ENCODE measurements at places on chromosomes 3 and 15. TPM values are rescaled to one million over a fixed set of nuclear protein-coding genes. Genes with fewer than 3 reads are reported as not detected.

DNA sequence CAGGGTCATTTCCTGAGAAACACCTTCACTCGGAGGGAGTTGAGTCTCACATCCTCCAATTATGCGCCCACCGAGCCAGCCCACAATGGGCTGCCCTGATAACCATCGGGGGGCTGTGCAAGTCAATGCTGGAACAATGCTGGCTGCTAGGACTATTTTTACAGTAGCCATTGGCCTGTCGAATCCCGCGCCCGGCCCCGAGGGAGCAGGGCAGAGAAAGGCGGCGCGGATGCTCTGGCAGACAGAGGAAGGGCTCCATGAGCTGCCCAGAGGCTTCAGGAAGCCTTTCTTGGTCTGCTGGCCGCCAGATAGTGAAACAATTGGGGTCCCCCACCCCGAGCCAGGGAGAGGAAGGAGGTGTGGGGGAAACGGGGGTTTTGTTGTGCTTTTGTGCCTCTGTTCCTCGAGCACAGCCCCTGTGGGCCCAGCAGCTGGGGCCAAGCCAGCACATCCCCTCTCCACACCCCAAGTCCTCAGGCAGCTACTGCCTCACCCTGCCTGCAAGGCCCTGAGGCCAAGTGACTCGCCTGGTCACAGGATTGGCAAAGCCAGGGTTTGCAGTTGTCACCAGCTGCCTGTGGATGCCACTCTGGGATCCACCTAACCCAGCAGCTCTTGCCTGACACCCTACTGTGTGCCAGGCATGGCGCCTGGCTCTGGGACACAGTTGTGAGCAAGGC, 39.0 kb downstream of the SLC6A6 start:
- no peak for DNase-seq
- H3K27me3 ChIP-seq, result no peaks in the 10 kb centered on the region
- peaks cover 15% of the 10 kb centered on the region for H3K4me1 ChIP-seq

Gene CCR8
- total RNA-seq, result not detected

Gene HES1
- 50.9 TPM for total RNA-seq

- no peaks in the 10 kb centered on the region for H3K4me1 ChIP-seq
- H3K27me3 ChIP-seq, result no peaks in the 10 kb centered on the region
- H3K27ac ChIP-seq, result no peak overlapping the region
- H3K4me3 ChIP-seq, result no peak overlapping the region
These were observed 522.5 kb upstream of the AGTR1 start for GRCh38 chr3:148175214-148175613.

DNA sequence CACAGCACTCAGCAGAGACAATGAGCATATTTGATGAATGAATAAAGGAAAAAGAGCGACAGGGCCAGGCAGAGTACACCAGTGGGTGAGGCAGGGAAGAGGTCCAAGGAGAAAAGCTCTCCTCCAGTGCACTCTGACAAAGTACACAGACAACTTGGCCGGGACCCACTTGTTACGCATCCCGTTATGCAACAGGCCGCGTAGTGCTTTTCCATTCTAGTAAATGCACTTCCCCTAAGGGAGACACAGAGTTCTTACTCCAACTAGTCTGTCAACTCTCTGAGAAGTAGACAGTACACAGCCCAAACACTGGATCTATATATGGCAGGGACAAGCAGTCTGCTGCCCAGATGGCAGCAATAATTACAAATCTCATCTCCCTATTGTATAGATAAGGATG, 18.5 kb downstream of the LARP6 start:
- DNase-seq, result peak; percentile 69
- no peak overlapping the region for H3K4me3 ChIP-seq
- H3K27me3 ChIP-seq, result no peaks in the 10 kb centered on the region
- H3K4me1 ChIP-seq, result no peaks in the 10 kb centered on the region

- DNase-seq, result no peak
- no peaks in the 10 kb centered on the region for H3K27me3 ChIP-seq
- no peaks in the 10 kb centered on the region for H3K4me1 ChIP-seq
- no peak overlapping the region for H3K27ac ChIP-seq
- H3K36me3 ChIP-seq, result no peaks in the 10 kb centered on the region
These were observed 12.0 kb downstream of the TRAT1 start for GRCh38 chr3:108834551-108834950.

Gene NLGN1
- 44.8 TPM for total RNA-seq

DNA sequence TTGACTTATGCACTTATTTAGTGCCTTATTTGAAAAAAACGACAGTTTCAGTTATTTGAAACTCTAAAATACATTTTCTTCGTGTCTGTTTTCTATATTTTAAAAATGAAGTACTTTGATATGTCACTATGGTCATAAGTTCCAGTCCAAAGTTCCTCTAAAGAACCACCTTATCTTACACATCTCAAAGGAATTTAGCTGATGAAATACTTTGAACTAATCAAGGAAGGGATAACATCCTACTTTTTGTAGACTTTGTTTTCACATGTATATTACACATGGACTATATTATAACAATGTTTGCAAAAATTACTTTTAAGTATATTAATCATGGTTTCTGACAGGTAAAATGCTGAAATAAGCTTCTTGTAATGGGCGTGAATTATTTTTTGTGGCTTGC, 265.8 kb upstream of the ZNF717 start:
- H3K27ac ChIP-seq, result no peak overlapping the region
- no peak overlapping the region for H3K4me3 ChIP-seq
- no peaks in the 10 kb centered on the region for H3K4me1 ChIP-seq
- DNase-seq, result no peak
- no peaks in the 10 kb centered on the region for H3K27me3 ChIP-seq

Gene MOBP
- total RNA-seq, result not detected

GRCh38 chr3:188064831-188065493, 89.0 kb upstream of the LPP start:
- no peaks in the 10 kb centered on the region for H3K4me1 ChIP-seq
- H3K27me3 ChIP-seq, result no peaks in the 10 kb centered on the region
- H3K4me3 ChIP-seq, result no peak overlapping the region
- H3K27ac ChIP-seq, result no peak overlapping the region

Gene HIGD2B
- total RNA-seq, result not detected

DNA sequence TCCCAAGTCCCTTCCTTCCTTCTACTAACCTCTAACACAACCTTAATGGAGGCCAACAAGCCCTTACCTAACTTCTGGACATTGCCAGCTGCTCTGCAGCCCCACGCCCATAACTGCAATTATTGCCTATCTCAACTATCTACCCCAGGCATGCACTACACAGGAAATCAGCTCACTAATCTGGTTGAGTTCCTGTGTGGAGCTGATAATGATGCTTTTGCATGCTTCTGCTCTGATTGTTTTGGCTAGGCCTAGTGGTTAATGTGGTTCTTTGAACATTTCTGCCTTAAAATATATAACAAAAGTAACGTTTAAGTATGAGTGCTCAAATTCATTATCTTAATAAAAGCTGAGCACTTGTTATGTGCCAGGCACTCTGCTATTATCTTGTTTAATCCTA, 463.9 kb downstream of the MFSD1 start:
- no peaks in the 10 kb centered on the region for H3K4me1 ChIP-seq
- no peak overlapping the region for H3K27ac ChIP-seq
- H3K36me3 ChIP-seq, result no peaks in the 10 kb centered on the region

GRCh38 chr15:73807865-73808264, 54.7 kb upstream of the INSYN1 start:
- H3K4me3 ChIP-seq, result no peak overlapping the region
- H3K27me3 ChIP-seq, result no peaks in the 10 kb centered on the region
- no peaks in the 10 kb centered on the region for H3K4me1 ChIP-seq
- no peak overlapping the region for H3K27ac ChIP-seq
- DNase-seq, result no peak
- H3K36me3 ChIP-seq, result no peaks in the 10 kb centered on the region

Gene ILDR1
- total RNA-seq, result not detected

- H3K4me3 ChIP-seq, result no peak overlapping the region
- DNase-seq, result peak; percentile 45
- H3K27ac ChIP-seq, result peak overlapping the region; percentile 33
- H3K4me1 ChIP-seq, result no peaks in the 10 kb centered on the region
These were observed 119.2 kb upstream of the THBS1 start for GRCh38 chr15:39461536-39462130.

Gene CERS3
- total RNA-seq, result not detected

DNA sequence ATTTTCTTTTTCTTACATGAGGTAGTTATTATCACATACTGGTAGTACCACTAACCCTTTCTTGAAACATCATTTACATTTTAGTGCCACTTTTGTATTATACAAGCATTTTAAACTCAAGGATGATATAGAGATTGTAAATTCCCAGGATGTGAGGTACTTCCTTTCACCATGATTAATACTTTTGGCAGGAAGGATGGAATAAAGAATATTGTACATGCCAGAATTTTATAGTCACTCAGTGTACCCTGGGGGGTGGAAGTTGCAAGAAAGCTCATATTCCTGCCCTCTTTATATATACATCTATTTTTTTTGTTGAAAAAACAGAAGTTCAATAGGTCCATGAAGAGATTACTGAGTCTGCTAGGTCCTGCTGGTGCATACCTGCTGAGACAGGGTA, 141.0 kb upstream of the PLSCR5 start:
- H3K36me3 ChIP-seq, result no peaks in the 10 kb centered on the region
- no peak overlapping the region for H3K27ac ChIP-seq
- H3K4me3 ChIP-seq, result no peak overlapping the region
- DNase-seq, result no peak
- H3K27me3 ChIP-seq, result no peaks in the 10 kb centered on the region

GRCh38 chr3:127237835-127238234, 44.9 kb downstream of the PRR23E start:
- no peak overlapping the region for H3K27ac ChIP-seq
- no peaks in the 10 kb centered on the region for H3K27me3 ChIP-seq

Gene SPG11
- 34.1 TPM for total RNA-seq

- no peak overlapping the region for H3K27ac ChIP-seq
- no peaks in the 10 kb centered on the region for H3K27me3 ChIP-seq
- no peak for DNase-seq
- H3K4me3 ChIP-seq, result no peak overlapping the region
These were observed 30.6 kb upstream of the LPP start for GRCh38 chr3:188123170-188123905.

DNA sequence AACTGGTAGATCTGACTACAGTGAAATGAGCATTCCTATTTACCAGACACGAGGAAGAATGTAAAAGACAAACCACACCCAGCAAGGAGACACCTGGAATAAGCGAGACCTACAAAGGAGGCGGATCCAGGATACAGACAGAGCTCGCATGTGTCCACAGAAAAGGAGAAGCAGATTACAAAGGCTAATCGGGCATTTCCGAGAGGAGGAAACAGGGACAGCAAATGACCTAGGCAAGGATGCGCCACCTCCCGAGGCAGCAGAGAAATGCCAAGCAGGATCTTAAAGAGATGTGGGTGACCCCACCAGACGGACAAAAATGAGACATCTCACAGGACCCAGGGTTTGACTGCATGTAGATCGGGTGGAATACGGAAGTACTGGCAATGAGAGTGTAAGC, 63.2 kb upstream of the IQSEC1 start:
- no peak overlapping the region for H3K27ac ChIP-seq
- no peaks in the 10 kb centered on the region for H3K27me3 ChIP-seq
- H3K36me3 ChIP-seq, result no peaks in the 10 kb centered on the region
- no peaks in the 10 kb centered on the region for H3K4me1 ChIP-seq
- DNase-seq, result no peak

DNA sequence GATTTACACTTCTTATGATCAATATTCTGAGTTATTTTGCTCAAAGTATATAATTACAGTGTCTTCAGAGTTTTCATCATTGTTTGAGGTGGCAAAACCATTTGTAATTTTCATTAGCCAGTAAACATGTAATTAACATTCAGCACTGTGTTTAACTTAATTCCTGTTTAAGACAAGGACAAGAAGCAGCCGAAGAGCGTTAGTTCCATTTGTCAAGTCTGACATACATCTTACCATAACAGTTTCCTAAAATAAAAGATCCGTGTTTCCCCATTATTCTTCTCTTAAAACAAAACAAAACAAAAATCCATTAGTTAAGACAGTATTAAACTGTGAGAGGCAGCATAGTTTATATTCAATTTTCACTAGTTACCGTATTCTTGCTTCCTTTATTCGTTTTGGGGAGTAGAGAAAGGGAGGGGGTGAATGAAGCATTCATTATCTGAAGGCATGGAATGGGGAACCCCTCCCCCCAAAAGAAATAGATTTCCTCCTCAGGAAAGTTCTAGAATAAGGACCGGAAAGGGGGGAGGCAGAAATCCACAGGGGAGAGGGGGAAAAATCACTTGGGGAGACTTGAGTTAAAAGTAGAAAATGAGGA, 5.5 kb upstream of the NR2F2 start:
- DNase-seq, result no peak
- H3K36me3 ChIP-seq, result no peaks in the 10 kb centered on the region
- peak overlapping the region; percentile 69 for H3K4me3 ChIP-seq
- no peaks in the 10 kb centered on the region for H3K4me1 ChIP-seq

DNA sequence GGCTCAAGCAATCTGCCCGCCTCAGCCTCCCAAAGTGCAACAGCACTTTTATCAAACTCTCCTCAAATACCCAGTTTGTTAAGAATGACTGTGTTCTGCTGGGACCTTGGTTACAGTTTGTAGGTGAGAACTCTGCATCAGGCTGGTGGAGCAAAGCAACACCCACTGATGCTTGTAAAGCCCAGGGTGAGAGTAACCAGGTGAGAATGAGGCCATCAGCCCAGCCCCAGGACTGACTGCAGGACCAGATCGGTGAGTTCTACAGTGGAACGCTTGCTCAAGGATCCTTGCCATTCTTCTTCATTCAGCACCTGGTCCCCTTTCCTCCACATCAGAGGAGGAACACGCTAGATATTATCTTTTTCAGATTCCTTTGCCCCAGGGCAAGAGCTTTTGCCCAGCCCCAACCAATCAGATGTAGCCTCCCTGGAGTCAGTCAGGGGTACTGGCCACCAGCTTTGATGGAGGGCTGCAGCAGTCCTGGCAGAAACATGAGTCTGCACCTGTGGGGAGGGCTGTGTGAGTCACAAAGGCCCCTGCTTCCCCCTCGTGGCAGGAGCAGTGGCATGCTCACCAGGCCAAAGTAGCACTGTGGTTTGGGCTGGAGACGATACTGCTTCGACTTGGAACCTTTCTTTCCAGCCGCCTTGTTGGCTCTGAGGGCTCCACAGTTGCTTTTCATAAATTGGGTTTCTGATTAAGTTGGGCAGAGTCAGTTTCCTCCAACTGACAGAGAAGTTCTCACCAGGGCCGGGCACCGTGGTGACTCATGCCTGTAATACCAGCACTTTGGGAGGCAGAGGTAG, 3.5 kb upstream of the SHISA5 start:
- no peaks in the 10 kb centered on the region for H3K4me1 ChIP-seq
- no peaks in the 10 kb centered on the region for H3K36me3 ChIP-seq
- H3K27me3 ChIP-seq, result no peaks in the 10 kb centered on the region

Gene FEZF2
- not detected for total RNA-seq

DNA sequence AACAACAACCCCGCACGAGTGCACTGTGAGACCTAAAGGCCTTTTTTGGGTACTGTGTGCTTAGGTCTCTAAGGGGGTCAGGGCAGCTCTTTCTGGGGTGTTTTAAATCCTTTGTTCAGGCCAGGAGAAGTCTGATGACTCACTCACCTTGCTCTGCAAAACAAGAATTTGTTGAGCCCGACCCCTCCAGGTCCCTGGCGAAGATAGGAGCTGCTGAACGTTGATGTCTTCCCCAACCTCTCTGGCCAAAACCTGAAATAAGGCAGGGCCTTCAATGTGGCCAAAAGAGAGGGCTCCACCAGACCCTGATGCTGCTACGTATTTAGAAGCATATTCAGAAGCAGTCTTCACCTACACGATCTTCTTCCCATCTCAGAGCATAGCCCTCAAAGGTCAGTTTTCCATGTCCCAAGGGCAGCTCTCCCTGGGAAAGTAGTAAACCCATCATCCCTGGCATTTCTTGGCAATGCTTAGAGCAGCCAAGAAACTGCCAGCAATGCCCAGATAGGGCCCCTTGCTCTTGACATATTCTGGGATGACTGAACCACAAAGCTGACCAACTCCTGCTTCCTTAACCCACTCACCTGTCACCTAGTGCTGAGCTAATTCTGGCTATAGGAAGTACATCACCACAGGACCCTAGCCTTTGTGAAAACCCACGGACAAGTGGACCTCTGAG, 27.1 kb downstream of the CCDC13 start:
- peaks cover 12% of the 10 kb centered on the region for H3K4me1 ChIP-seq
- no peaks in the 10 kb centered on the region for H3K36me3 ChIP-seq
- no peaks in the 10 kb centered on the region for H3K27me3 ChIP-seq

Gene ERICH6
- not detected for total RNA-seq
